Epithelial cell of umbilical artery (primary cell): ENCODE measurements at places on chromosomes 3 and 15. TPM values are rescaled to one million over a fixed set of nuclear protein-coding genes. Genes with fewer than 3 reads are reported as not detected.

Gene TIGIT
- total RNA-seq = not detected in 2 replicates

Gene SI
- total RNA-seq = not detected in 2 replicates

Gene NMNAT3
- 0.30 and 0.32 TPM in 2 replicates for total RNA-seq

Gene HIGD2B
- not detected in 2 replicates for total RNA-seq

Gene ACKR4
- total RNA-seq = 0.32 and 3.6 TPM in 2 replicates

Gene ABHD17C
- 4.2 and 8.4 TPM in 2 replicates for total RNA-seq

Gene HESX1
- 0.32 and 0.46 TPM in 2 replicates for total RNA-seq

Gene ADAMTS9
- 38.3 and 60.1 TPM in 2 replicates for total RNA-seq

Gene COL6A5
- total RNA-seq = not detected in 2 replicates

Gene FETUB
- total RNA-seq = not detected in 2 replicates

Gene KIF15
- 15.3 and 19.9 TPM in 2 replicates for total RNA-seq

Gene ZMYND10
- 0.15 and 0.32 TPM in 2 replicates for total RNA-seq

Gene ASB14
- total RNA-seq = not detected in 2 replicates

Gene GOLGA8F
- total RNA-seq = not detected in 2 replicates

Gene B2M
- 1,506 and 2,841 TPM in 2 replicates for total RNA-seq

Gene CHRNB4
- not detected in 2 replicates for total RNA-seq

Gene ADCY5
- total RNA-seq = under 0.01 TPM in 1 of 2 replicates, not detected in the other

Gene JMJD7
- total RNA-seq = 4.9 and 6.8 TPM in 2 replicates

Gene SNAPC5
- 23.1 and 48.8 TPM in 2 replicates for total RNA-seq

Gene CSPG4
- total RNA-seq = 0.32 and 1.2 TPM in 2 replicates

Gene LCMT2
- total RNA-seq = 4.2 and 6.5 TPM in 2 replicates

Gene ZNF197
- total RNA-seq = 8.8 and 10.6 TPM in 2 replicates
